DND-41 (cell line): ENCODE measurements at places on chromosomes 6 and 20.
A peak's percentile ranks its signal among the peaks of the same experiment; 100 is the strongest.

- no peak for DNase-seq
Measured at GRCh38 chr20:31597481-31597855, 7.6 kb upstream of the ID1 start.

DNA sequence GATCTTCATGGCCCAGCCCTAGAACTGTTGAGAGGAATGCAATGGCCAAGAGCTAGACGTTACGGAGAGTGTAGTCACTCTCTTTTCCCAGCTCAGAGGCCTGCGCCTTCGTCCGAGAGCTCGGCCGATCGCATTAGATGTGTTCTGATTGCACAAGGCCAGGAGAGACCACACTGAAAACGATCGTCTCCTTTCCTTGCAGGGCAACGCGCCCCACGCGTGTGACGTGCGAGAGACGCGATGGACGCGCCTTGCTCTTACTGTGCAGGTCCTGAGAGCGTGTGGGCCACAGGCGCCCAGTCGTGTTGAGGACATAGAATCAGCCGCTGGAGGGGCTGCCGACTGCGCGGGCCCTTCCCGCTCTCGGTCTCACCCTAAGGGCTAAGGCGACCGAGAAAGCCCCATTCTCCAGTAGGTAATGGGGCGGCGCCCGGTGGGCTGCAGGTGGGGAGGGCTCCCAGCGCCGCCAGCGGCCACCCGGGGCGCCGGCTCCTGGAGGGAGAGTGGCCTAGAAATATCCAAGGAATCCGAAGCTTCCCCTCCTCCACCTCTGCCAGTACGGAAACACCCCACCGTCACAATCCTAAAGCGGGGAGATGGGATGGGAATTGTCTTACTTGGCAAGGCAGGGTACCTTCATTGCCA lies 26.9 kb downstream of the TFAP2B start:
- DNase-seq = no peak

GRCh38 chr20:10131732-10132345 lies 86.8 kb upstream of the SNAP25 start:
- DNase-seq = no peak

DNA sequence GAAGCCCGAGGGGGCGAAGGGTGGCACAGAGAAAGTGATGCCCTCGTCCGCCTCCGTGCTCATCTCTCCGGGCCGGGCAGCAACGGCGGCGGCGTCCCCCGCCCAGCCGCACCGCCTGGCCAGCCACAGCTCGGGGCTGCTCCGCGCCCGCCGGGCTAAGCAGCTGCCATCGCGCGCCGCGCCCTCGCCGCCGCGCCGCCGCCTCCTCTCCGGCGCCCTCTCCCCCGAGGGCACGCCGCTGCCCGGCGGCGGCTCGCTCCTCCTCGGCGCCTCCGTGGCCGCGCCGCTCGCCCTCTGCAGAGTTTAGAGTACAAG lies 225 bp downstream of the MAP3K5 start:
- DNase-seq = no peak

DNA sequence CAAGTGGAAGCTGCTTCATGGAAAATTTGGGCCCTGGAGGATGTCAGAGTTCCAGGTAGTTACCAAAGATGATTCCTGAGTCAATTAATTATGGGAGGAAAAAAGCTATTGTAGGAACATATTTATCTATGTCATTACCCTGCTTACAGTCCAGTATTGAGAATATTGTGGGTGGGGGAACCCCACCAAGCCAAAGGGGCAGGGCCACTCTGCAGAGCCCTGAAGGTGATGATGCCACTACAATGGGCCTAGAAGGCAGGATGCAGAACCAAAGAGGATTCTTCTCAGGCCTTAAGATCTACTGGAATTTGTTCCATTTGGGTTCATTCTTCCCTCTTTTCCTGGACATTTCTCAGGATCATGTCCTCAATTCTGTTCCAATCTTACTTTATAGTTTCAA lies 375.2 kb upstream of the MARCKS start:
- no peak for DNase-seq

GRCh38 chr6:38514399-38514798 lies 125.3 kb downstream of the BTBD9 start:
- no peak for DNase-seq

DNA sequence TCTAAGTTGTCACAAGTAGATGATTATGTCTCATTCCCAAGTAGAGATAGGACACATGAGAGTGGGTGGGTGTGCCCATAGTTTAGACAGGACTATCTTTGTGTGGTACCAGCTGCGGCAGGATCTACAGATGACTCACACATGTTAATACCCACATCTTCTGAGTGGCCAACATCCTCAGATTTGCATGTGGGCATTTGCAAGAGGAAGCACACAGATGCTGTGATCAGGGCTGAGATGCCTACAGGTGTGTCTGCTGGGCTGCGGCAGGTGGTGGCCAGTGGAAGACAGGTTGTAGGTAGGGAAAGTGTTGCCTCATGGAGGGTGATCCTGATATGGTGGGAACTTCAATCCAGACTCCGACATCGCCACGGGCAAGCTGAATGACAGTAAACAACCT lies 50.8 kb downstream of the UTRN start:
- no peak for DNase-seq

DNA sequence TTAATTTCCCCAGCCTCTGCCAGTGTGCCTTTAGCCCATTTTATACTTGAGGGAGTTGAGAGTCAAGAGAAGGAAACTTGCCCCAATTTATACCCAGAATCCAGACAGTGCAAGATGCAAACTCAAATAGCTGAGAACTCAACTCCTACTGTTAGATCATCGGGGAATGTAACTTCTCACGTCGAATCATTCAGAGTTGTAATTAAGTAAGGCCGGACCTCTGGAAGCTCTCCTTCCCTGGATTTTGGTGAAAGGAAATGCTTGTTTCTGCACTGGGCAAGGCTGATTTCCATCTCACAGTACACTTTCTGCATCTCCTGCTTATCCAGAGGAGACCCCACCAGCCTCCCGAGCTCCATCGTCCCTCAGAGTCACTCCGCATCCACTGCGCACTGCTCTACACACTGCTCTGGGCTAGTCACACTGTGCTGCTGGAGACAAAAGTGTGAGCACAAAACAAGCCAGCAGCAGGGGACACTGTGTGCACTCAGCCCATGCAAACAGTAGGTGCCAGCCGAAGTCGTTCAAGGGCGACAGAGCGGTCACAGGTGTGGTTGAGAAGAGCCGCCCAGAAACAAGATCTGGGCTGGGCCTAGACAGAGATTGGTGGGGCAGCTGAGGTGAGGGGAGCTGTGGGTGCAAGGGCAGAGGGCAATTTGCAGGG lies 150.4 kb upstream of the QKI start:
- DNase-seq = no peak

GRCh38 chr6:40492187-40492586 lies 95.0 kb downstream of the LRFN2 start:
- DNase-seq = no peak

DNA sequence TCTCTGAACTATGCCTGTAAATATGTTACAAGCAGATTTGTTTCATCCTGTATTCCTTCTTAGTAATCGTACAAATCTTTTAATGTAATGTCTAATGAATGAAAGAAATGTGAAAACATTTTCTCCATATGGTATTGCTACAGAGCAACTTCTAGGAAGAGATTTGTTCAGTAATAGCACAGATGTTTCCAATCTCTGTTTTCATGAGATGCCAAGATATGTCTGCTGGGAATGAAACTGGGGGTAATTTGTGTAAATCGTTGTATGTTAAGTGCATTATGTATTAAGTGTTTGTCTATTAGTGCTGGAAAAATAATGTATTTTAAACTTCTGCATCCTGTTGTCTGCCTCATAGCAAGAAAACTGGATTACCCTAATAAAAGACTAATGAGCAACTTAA lies 722.2 kb upstream of the EYS start:
- no peak for DNase-seq

DNA sequence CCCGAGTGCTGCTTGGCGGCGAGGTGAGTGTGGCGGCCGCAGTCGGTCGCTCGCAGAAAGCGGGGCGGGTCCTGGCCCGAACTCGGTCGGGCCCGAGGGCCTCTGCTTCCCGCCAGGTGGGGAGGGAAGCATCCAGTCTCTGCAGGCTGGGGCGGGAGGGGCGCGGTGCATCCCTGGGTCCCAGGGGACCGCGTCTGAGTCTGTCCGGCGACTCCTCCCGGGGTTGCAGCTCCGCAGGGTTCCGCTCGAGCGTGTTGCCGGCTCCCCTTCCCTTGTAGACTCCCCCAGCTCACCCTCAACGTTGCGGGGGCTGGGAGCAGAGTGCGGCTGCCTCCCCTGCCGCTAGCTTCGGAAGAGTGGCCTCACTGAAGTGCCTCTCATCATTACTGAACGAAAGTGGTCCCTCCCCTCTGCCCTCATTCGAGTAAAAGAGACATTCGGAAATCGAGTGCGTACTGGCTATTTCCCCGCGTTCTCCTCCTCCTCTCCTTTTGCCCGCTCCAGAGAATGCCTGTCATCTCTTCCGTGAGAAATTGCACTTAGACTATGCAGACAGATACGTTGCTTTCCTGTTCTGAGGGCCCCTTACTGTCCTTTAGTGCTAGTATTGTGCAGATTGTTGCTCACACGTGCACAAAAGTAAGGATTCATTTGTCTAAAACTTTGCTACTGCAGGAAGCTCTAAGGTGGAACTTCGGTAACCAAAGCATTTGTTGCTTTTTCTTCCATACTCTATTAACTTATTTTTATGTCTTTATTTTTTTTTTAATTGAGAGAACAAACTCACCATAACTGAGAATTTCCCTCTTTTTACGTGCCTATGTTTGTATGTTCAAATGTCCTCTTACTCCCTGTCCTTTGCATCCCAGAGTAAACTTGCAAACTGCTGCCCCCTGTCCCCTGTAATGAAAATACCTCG lies 751 bp downstream of the MAP3K4 start:
- peak; percentile 66 for DNase-seq

DNA sequence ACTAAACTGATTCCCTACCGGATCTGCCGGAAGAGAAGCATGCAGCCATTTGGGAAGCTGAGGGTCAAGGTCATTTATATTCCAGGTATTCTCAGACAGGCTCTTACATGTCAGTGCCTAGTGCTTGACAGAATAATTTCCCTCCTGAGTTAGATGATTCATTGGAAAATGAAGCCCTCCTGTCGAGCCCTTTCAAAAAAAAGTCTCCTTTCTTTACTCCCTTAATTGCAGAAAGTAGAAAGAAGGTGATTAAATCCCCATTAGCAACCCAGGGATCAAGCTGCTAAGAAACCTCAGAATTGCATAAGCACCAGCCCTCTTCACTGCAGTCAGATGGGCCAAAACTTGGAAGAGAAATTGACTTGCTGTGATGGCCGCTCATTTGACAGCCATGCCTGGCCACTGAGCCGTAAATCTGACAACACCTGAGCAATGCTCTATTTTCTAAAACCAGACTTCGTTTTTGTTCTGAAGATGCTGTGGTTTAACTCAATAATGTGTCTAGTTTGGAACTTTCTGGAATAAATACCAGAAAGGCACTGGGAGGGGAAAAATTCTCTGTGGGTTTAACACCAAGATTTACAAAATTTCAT lies 61.0 kb upstream of the ARMH2 start:
- no peak for DNase-seq

DNA sequence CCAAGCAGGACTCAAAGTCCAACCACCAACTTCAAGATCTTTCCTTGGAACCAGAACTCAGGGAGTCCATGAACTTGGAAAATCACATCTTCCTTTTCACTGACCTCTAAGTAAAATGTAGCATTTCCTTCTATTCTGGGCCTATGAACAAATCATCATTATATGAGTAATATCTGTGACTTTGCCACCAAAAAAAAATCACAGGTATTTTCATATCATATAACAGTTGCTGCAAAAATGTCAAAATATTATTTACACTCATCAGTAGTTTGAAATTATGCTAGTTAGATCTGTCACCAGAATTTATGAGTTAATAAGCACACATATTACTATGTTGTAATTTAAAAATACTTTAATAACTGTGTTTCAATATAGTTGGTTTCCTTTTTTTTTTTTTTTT lies 27.3 kb upstream of the TLDC2 start:
- DNase-seq = no peak

- no peak for DNase-seq
Measured at GRCh38 chr6:98014442-98015201, 731.6 kb upstream of the MMS22L start.

DNA sequence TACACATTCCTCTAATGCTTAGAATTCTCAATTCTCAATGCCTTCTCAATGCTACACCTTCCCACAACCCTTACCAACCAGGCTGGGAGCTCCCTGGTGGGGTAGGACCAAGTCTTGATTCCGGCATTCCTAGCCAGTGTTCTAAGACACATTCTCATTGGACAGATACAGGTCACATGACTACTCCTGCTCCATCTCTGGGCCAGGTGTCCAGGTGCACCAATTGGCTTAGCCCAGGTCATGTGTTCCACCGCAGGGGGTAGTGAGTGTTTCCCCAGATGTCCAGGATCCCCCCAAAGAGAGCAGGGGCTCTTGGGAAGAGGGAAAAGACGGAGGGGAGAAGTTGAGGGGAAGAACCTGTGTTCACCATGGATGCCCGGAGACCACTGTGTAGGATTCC lies 58.7 kb upstream of the MLN start:
- DNase-seq = no peak

DNA sequence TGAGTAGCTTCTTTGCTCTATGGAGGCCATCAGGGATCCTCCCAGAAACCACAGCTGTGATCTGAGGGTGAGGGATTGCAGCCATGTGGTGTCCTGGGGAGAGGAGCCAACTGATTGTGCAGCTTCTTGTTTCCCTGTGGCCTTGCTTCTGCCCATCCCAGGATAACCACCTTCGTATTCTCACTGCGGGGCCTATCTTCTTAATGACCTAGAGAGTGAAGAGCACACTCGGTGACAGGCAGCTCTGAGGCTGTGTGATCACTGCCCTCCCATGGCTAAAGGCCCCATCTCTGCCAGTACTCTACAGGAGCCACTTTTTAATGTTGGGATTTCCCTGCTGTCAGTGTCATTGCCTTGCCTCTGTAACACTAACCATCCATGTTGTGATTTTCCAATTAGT lies 5.3 kb upstream of the RAET1L start:
- no peak for DNase-seq

GRCh38 chr6:143399176-143399575 lies 51.3 kb downstream of the ADAT2 start:
- DNase-seq = no peak

- no peak for DNase-seq
Measured at GRCh38 chr6:9161731-9162130, 726.4 kb upstream of the SLC35B3 start.

- no peak for DNase-seq
Measured at GRCh38 chr20:3635346-3635745, 27.9 kb downstream of the GFRA4 start.

DNA sequence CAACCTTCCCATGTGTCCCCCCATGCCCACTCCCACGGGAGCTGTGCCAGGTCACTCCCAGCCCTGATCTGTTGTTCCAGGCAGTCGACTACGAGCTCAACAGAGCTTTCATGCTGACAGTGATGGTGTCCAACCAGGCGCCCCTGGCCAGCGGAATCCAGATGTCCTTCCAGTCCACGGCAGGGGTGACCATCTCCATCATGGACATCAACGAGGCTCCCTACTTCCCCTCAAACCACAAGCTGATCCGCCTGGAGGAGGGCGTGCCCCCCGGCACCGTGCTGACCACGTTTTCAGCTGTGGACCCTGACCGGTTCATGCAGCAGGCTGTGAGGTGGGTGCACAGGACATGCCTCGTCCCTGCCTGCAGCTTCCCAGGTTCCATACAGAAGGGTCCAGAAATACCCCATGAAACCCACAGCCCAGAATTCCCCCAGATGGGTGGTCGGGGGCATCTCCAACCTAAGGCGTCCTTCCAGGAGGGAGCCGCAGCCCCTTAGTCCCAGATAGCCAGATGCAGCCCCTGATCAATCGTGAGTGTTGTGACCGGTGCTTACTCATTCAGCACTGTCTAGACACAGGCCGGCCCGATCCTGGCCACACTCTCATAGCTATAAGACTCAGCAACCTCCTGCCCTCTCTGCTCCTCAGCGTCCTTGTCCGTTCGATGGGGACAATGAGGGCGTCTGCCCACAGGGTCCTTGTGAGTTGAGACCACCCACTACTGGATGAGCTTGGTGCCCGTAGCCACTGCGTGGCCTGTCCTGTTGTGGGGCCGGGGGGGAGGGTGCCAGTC lies 142.1 kb downstream of the TAF4 start:
- no peak for DNase-seq
